ENCODE measurements at places on chromosomes 11 and 22. TPM values are rescaled to one million over a fixed set of nuclear protein-coding genes. Genes with fewer than 3 reads are reported as not detected.

OR51A2 gene
- not detected for total RNA-seq

MMP3 gene
- total RNA-seq = 8.6 TPM

OR56A1 gene
- total RNA-seq = not detected

SLC1A2 gene
- total RNA-seq = 0.41 TPM

CCDC86 gene
- total RNA-seq = 15.7 TPM

CDC42EP1 gene
- total RNA-seq = 23.0 TPM

CSF2RB gene
- total RNA-seq = 0.02 TPM

IZUMO1R gene
- total RNA-seq = not detected

SCGB1D1 gene
- total RNA-seq = not detected

SULT4A1 gene
- total RNA-seq = 0.50 TPM

TPBGL gene
- total RNA-seq = not detected

OR6A2 gene
- not detected for total RNA-seq

CTSF gene
- total RNA-seq = 1.6 TPM

MUS81 gene
- 27.1 TPM for total RNA-seq

A4GALT gene
- total RNA-seq = 3.4 TPM

PARVA gene
- 41.4 TPM for total RNA-seq

LAYN gene
- total RNA-seq = 160 TPM

KRTAP5-1 gene
- not detected for total RNA-seq

SRRD gene
- total RNA-seq = 24.1 TPM

DDIAS gene
- 30.1 TPM for total RNA-seq

MMP27 gene
- total RNA-seq = not detected

HIC2 gene
- total RNA-seq = 0.53 TPM

MYBPC3 gene
- total RNA-seq = not detected

MRGPRE gene
- total RNA-seq = not detected

PLAAT2 gene
- 0.28 TPM for total RNA-seq

DRICH1 gene
- not detected for total RNA-seq

FJX1 gene
- total RNA-seq = 38.3 TPM

HPX gene
- 0.14 TPM for total RNA-seq

OR8D2 gene
- not detected for total RNA-seq

SAA1 gene
- total RNA-seq = 60.9 TPM

ZNF143 gene
- 26.5 TPM for total RNA-seq

FAM180B gene
- total RNA-seq = not detected

FXYD2 gene
- not detected for total RNA-seq

KCNQ1OT1 gene
- 0.81 TPM for total RNA-seq

MS4A10 gene
- total RNA-seq = not detected

DSCAML1 gene
- not detected for total RNA-seq

DCDC1 gene
- not detected for total RNA-seq

VPS11 gene
- 13.5 TPM for total RNA-seq

FREY1 gene
- total RNA-seq = 0.24 TPM

CLMP gene
- 4.7 TPM for total RNA-seq

MAP6 gene
- total RNA-seq = 10.6 TPM

MPPED2 gene
- not detected for total RNA-seq

OAF gene
- 57.6 TPM for total RNA-seq

CD3G gene
- total RNA-seq = not detected

RIN1 gene
- total RNA-seq = 15.6 TPM

HBG1 gene
- total RNA-seq = not detected

MOV10L1 gene
- total RNA-seq = 2.0 TPM

OR8A1 gene
- not detected for total RNA-seq

OR52E8 gene
- total RNA-seq = not detected

Measured in A172 (cell line).